ENCODE measurements at places on chromosomes 7 and 10. TPM values are rescaled to one million over a fixed set of nuclear protein-coding genes. Genes with fewer than 3 reads are reported as not detected.
A peak's percentile ranks its signal among the peaks of the same experiment; 100 is the strongest.

DNA sequence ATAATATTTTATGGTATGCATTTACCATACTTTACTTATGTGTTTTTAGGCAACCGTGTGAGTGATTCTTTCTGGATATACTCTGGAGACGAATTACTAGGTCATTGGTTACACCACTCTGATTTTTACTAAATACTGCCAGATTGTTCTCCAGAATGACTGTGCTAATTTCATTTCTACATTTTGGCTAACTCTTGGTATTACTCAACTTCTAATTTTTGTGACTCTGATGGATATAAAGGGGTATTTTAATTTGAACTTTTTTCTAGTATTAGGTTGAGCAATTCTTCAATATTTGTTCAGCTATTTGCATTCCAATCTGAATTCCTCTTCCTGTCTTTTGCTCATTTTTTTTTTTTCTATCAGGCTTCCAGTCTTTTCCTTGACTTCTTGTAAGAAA, 223.6 kb downstream of the MDFIC start:
- no peak for DNase-seq

Gene C7orf33
- total RNA-seq: not detected

Gene LBX1
- total RNA-seq: not detected

- no peak for DNase-seq
These were observed 65.8 kb downstream of the RAB18 start for GRCh38 chr10:27569946-27570345.

- no peak for DNase-seq
These were observed 17.6 kb downstream of the ZDHHC6 start for GRCh38 chr10:112429147-112429546.

- no peak for DNase-seq
These were observed 56.8 kb downstream of the HK1 start for GRCh38 chr10:69335063-69335587.

GRCh38 chr10:21372651-21373410, 152.7 kb downstream of the SKIDA1 start:
- DNase-seq: peak; percentile 81

DNA sequence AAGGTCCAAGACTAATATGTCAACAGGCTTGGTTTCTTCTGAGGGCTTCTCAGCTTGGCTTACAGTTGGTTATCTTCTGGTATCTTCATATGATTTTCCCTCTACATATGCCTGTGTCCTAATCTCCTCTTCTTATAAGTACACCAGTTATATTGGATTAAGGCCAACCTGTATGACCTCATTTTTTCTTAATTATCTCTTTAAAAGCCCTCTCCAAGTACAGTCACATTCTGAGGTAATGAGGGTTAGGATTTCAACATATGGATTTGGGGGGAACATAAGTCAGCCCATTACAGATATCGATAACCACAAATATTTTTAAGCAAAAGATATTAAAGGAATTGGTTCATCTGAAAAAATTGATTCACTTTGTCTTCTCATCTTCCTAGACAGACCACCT, 49.2 kb downstream of the IQUB start:
- no peak for DNase-seq

GRCh38 chr7:23247603-23248335, 1.2 kb downstream of the GPNMB start:
- DNase-seq: no peak
